Astrocyte of the spinal cord (primary cell): ENCODE measurements at places on chromosomes 3 and 15.

DNA sequence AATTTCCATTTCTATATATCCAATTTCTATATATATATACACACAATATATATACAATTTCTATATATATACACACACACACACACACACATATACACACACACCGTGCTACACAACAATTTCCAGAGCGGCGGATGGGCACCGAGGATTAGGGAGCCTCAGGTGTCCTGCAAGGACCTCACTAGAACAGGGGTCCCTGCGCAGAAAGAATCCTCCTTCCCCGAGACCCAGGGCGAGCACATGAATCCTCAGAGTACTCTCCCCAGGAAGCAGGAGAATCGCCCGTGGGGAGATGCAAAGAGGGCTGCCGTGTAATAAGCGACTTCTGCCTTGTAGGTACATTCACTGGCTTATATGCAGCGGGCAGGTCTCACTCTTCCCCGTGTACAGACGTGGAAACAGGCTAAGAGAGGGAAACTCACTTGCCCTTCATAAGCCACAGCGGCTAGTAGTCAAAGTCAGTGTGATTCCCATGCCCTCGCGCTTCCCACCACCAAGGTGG is 467 bp downstream of the PIF1 start:
- no peak for DNase-seq

DNA sequence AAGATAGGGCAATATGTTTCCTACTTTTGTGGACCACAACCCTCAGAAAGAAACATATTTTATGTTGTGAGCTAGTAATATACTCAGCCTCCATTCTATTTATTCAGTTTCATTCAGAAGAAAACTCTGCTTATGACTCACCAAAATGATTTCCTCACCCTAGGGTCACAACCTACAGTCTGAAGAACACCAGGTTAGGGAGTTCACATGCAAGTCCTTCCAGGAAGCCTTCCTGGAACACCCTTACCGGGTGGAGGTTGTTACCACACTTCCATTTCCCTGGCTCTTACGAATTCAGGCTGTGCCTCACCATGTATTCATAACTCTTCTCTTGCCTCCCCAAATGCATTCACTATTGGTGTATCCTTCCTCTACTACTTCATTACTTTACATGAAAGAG is 228.0 kb upstream of the ADAMTS9 start:
- peak; percentile 7 for DNase-seq

- DNase-seq = peak; percentile 44
These were observed 25.7 kb upstream of the GOLIM4 start for GRCh38 chr3:168121184-168122017.

DNA sequence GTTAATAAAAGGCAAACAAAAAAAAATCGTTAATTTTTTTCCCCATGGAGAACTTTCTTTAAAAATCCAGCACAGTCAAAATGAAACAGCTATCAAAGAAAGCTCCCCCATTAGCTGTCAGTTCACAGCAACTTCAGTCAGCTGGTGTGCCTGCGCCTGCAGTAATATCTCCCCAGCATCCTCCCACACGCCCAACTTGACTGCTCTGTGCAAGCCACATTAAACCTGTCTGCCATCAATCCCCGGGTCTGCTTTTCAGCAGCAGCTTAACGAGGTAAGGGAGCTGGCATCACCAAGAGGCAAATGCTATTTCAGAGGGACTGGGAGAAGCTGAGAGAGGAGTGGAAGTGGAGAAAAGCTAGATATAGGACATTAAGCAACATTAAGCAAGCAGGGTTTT is 337.5 kb downstream of the GAP43 start:
- DNase-seq = no peak

DNA sequence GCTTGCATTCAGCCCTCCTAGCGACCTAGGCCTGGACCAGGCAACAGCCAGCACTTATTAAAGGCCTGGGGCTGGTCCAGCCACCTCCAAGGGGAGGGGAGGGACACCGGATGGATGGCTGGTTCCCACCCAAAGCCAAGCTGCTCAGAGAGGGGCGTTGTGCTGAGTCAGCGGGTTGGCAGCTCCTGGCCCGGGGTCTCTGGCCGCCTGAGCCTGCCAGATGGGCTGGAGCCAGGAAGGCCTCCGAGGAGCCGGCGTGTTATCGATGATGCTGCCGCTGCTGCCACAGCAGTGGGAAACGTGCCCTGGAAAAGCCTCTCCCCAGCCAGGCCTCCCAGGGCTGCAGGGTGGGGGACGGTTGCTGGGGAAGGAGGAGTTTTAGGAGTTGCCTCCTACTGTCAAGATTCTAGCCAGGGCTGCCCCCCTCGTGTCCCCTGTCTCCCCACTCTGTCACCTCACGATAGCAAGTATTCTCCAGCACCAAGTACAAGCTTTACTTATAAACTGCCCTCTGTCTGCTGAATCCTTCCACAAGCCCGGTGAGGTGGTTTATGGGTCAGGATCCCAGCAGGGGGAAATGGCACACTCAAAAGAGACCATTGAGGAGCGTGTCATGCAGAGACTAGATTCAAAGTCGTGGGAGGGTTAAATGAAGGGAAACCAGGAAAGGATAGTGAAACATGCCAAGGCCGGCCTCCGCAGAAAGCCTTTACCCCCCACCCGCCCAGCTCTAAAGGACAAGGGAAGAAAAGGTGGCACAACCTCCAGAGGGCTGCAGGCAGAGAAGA is 43.2 kb upstream of the TSEN2 start:
- peak; percentile 86 for DNase-seq

DNA sequence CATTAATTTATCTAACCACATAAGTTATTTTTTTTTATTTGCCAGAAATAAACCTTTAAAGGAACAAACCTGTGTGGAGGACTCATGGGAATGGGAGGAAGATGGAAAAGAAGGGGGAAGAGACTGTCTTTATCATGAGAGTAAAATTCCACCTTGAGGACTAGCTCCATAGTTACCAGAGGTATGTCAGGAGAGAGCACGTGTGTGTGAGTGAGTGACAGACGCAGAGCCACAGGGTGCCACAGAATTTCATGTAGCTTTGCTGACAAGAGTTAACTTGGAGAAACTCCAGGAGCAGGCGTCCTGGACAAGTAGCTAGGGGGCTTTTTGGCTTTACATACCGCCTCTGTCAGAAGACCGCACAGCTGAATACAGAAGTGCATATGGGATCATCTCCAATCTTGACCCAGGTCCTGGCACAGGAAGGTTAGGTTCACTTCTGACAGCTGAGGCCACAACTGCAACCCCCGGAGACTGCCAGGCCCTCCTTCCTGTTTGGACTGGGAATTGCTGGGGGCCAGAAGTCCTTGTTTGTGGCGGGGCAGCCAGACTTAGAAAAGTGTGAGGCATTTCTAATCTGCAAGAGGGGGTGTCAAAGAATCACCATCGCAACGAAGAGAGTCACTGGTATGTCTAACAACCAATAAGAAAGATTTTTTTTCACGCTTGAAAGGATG is 197.8 kb upstream of the TPM1 start:
- no peak for DNase-seq

DNA sequence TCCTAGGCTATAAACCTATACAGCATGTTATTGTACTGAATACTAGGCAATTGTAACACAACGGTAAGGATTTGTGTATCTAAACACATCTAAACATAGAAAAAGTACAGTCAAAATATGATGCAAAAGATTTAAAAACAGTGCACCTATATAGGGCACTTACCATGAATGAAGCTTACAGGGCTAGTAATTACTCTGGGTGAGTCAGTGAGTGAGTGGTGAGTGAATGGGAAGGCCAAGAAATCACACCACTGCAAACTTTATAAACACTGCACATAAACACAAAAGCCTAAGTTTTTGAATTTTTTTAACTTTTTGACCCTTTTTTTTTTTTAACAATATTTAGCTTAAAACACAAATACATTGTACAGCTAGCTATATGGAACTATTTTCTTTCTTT is 204.7 kb upstream of the CTNNB1 start:
- no peak for DNase-seq

- DNase-seq = peak; percentile 42
These were observed 153.9 kb downstream of the BBX start for GRCh38 chr3:107676469-107677309.

GRCh38 chr3:142680710-142681109 is 43.1 kb upstream of the TRPC1 start:
- no peak for DNase-seq

DNA sequence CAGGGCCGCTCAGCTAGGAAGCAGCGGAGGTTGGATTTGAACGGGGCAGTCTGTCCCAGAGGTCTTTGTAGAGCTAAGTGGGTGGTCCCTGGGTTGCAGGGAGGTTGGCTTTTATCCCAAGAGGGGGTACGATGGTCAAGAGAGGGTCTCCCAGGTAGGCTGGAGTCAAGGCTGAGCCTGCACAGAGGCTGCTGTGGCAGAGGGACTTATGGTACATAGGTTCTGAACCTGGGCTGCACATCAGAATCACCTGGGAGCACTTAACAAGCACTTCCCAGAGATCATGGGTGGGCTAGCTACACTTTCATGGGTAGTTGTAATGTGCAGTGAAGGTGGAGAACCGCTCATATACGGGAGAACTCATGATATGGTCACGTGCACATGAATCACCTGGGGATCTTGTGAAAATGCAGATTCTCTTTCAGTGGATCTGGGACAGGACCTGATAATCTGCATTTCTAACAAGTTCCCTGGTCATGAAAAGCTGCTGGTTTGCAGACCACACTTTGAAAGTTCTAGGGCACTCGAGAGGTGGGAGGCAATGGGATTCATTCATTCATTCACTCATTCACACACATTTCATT is 2.9 kb upstream of the RASGRF1 start:
- no peak for DNase-seq
